ENCODE measurements at places on chromosomes 3 and 15.

GRCh38 chr3:34033839-34034238 lies 235.4 kb downstream of the PDCD6IP start:
- no peak for DNase-seq

DNA sequence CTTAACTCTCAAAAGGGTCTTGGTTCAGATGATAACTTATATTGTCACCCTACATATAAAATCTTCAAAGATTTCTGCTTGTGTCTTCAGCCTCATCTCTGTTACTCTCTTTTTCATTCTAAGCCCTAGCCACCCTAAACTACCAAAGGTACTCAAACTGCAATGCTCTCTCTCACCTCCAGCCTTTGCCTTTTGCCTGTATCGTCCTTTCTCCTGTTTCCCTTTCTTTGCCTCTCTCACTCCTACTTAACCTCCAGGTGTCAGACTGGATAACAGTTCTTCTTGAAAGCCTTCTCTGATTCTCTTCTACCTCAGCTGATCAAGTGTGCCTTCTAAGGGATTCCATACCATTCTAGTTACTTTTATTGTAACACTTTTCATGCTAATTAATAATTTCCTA lies 149.8 kb downstream of the SERPINI1 start:
- no peak for DNase-seq

- DNase-seq = no peak
Measured at GRCh38 chr15:39629371-39629770, 48.5 kb downstream of the THBS1 start.

GRCh38 chr15:51285399-51285798 lies 53.0 kb downstream of the CYP19A1 start:
- no peak for DNase-seq

DNA sequence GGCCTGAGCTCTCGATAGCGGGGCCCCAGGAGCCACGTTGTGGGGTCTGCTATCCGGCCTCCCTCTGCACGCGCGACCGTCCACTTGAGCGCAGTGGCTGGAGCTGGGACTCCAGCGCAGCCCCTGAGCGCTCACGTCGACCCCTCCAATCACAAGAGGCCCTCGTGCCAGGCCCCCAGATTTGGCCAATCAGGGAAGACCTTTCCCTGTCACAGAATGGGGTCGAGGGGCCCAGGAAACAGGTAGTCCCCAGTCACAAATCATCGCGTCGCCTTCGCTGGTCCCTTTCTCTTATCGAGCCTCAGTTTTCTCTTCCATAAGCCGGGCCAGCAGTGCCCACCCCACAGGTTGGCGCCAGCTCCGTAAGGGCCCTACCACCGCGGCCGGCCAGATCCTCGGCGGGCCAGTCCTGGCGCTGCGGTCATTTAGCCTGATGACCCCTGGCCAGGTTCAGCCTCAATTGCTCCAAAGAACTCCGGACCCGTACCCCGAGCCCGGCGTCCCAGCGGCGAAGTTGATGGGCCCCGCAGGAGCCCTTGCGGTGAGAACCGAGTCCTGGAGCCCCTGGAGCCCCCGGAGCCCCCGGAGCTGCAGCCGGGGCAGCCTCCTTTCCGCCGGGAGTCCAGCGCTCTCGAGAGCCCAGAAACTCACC lies 435 bp downstream of the ALDH1L1 start:
- no peak for DNase-seq

DNA sequence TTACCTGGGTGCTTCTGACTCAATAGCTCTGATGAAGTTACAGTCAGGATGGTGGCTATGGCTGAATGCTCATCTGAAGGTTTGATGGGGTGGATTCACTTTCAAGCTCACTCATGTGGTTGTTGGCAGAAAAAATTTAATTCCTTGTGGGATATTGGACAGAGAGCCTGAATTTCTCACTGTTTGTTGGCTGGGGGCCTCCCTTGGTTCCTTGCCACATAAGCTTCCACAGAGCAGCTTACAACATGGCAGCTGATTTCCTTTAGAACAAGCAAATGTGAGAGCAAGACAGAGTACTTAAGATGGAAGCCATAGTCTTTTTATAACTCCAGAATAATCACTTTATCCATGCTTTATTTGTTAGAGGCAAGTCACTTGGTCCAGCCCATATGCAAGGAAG lies 150.6 kb downstream of the PPM1L start:
- DNase-seq = no peak

- peak; percentile 100 for DNase-seq
Measured at GRCh38 chr3:189304465-189305351, 132.9 kb downstream of the TPRG1 start.

- no peak for DNase-seq
Measured at GRCh38 chr3:156664011-156664830, 10.2 kb upstream of the TIPARP start.

- no peak for DNase-seq
Measured at GRCh38 chr3:195162033-195162669, 108.8 kb downstream of the XXYLT1 start.

DNA sequence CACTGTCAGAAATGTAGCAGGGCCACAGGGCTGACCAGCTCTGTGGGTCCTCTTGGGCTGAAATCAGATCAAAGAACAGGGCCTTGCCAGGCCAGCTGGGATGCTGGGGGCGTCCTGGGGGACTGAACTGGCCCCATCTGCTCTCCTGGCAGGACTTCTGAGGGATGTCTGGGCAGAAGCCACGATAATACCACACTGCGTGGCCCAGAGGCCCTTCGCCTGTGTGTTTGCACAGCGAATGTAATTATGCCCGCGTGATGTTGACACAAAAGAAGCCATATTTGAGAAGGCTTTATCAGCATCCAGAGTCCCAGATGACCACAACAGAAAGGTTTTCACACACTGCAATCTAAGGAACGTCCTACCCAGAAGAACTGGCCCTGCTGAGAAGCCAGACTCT lies 174.0 kb downstream of the RAB11A start:
- peak; percentile 76 for DNase-seq

- no peak for DNase-seq
Measured at GRCh38 chr3:71478568-71478967, 105.0 kb downstream of the FOXP1 start.

DNA sequence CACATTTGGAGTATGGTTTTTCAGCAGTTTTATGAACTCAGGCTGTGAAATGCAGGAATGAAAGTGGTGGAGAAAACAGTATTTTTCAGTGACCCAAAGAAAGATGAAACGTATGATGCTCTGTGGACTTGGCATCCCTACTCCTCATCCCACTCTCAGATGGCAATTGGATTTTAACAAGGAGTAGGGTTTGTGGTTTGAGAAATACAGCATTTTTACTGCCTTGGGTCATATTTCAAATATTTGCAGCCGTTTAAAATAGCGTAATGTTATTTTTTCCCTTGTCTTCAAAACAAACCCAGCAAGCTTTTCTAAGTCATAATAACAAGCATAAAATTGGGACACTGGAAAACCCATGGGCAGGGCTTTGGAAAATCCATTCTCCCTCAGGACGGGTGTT lies 117.2 kb upstream of the LRIG1 start:
- DNase-seq = no peak

- no peak for DNase-seq
Measured at GRCh38 chr15:81292523-81293001, 31.4 kb downstream of the STARD5 start.

GRCh38 chr3:42714171-42714852 lies 11.7 kb upstream of the HHATL start:
- DNase-seq = no peak

DNA sequence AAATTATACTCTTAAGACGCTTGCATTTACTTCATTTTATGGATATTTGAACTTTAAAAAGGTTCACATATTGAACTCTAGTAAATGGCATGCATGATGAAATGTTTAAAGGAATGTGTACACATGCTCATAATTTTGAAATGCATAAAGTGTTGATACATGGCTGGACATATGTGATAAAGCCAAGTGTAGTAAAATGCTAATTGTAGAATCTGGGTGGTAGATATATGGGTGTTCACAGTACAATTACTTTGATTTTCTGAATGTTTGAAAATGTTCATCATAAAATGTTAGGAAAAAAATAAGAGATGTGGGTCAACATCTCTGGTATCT lies 4.2 kb upstream of the EFHB start:
- no peak for DNase-seq

DNA sequence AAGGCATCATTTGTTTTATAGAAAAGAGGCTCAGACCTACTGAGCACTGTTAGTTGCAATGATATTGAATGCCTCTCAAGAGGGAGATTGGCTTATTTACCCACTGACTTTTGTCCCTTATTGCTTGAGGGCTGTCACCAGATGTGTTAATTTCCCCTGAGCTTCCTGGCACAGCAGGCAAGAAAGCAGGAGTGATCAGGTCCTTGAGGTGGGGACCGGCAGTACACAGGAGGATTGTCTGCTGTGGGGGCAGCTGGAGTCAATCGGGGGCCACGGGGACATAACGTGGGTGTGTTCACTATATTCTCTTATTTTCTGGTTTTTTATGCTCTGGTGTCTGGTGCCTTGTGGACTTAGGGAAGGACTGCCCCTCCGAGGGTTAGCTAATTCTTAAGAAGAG lies 44.6 kb downstream of the GASK1A start:
- DNase-seq = no peak

- no peak for DNase-seq
Measured at GRCh38 chr15:71914092-71914491, 103.7 kb downstream of the NR2E3 start.

DNA sequence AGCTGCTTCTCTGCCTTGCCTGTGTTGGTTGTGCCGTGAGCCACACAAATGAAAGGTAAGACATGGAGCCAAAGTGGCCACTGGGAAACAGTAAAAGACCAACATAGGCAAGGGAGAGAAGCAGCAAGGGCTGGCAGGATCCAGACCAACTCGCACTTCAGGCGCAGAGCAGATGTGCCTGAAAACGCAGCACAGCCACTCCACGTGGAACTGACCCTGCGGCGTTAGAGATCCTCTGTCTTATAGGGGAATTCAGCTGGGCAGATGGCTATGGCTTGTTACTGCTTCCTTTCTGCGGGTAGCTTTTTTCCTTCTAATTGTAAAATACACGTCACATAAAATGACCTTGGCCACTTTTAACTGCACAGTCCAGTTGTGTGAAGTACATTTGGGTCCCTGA lies 10.4 kb upstream of the GHRL start:
- DNase-seq = no peak

GRCh38 chr15:89002830-89003229 lies 85.4 kb upstream of the ABHD2 start:
- DNase-seq = no peak

GRCh38 chr3:21505711-21506460 lies 245.1 kb downstream of the ZNF385D start:
- DNase-seq = no peak

- no peak for DNase-seq
Measured at GRCh38 chr15:63729115-63729884, 104.4 kb downstream of the HERC1 start.

GRCh38 chr3:120098710-120099109 lies 4.5 kb upstream of the GSK3B start:
- no peak for DNase-seq

- DNase-seq = no peak
Measured at GRCh38 chr3:187629711-187630110, 40.5 kb downstream of the SST start.

- no peak for DNase-seq
Measured at GRCh38 chr3:16334909-16335308, 69.9 kb downstream of the OXNAD1 start.

- no peak for DNase-seq
Measured at GRCh38 chr3:54862526-54862925, 65.3 kb downstream of the LRTM1 start.

GRCh38 chr3:124883766-124884473 lies 3.2 kb downstream of the ITGB5 start:
- DNase-seq = no peak

- peak; percentile 85 for DNase-seq
Measured at GRCh38 chr15:93241696-93242585, 152.9 kb upstream of the RGMA start.

- DNase-seq = no peak
Measured at GRCh38 chr15:45414215-45414885, 36.0 kb upstream of the GATM start.

GRCh38 chr3:161890147-161890625 lies 393.6 kb downstream of the OTOL1 start:
- DNase-seq = no peak

DNA sequence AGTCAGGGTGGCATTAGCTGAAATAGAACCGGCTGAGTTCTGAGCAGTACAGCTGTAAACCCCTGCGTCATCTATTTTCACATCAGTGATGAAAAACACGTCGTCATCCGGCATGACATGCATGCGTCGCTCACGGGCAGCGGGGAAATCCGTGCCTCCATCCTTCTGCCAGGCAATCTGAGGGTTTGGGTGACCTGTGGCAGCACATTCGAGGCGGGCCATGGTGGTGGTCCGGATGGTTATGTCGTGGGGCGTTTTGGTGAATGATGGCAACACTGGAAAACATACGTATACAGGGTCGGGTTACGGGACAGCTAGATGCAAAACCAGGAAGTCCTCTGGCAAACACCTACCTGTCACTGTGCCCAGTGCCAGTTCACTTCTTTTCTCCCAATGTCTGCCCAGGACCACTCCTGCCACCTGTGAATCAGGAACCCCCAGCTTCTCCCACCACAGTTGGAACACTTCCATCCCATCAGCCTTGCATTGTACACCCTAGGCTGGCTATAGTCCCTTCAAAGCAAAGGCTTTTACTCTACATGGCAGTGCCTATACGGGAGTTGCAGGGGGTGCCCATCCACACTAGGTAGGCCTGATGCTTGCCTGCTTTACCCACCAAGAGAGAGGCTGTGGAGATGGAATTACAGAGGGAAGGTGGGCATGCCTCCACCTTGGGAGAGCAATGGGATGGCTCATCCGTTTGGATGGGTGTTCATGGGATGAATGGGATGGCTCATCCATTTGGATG lies 116.7 kb downstream of the LRIG1 start:
- no peak for DNase-seq

- DNase-seq = no peak
Measured at GRCh38 chr3:170360916-170361315, 3.4 kb downstream of the SKIL start.

- no peak for DNase-seq
Measured at GRCh38 chr3:39124876-39125840, 17.7 kb downstream of the TTC21A start.

- peak; percentile 79 for DNase-seq
Measured at GRCh38 chr3:141303481-141304223, 64.7 kb upstream of the ZBTB38 start.

Measured in COR-L47 (cell line).